ENCODE measurements at places on chromosomes 12 and 14.

DNA sequence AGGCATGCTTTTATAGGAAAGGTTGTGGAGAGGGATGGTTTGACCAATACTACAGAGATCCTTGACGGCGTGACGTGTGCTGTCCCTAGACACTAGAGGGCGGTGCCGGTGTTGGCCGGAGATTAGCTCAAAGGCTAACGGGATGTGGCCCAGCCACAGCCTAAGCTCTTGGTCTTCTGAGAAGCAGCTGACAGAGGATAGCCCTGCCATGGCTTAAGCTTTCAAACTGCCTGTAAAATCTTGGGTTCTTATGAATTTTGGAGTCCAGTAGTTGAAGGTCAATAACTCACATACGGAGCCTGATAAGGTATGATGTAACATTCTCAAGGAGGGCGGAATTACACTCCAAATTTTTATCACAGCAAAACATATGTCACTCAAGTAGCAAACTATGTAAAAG lies 515.7 kb upstream of the ATXN7L3B start:
- peak; percentile 65 for DNase-seq

- no peak for DNase-seq
Measured at GRCh38 chr14:104362761-104363605, 216.6 kb upstream of the C14orf180 start.

- DNase-seq = no peak
Measured at GRCh38 chr12:106123551-106124081, 15.1 kb downstream of the NUAK1 start.

- no peak for DNase-seq
Measured at GRCh38 chr14:71625891-71626701, 306.1 kb upstream of the RGS6 start.

All from MM.1S (cell line).